H4 (cell line): ENCODE measurements at places on chromosomes 1 and 21. TPM values are rescaled to one million over a fixed set of nuclear protein-coding genes. Genes with fewer than 3 reads are reported as not detected.
A peak's percentile ranks its signal among the peaks of the same experiment; 100 is the strongest.

GRCh38 chr1:172239901-172240300 is 180.6 kb upstream of the C1orf105 start:
- DNase-seq = no peak

The CASQ2 gene
- not detected in 2 replicates for total RNA-seq

DNA sequence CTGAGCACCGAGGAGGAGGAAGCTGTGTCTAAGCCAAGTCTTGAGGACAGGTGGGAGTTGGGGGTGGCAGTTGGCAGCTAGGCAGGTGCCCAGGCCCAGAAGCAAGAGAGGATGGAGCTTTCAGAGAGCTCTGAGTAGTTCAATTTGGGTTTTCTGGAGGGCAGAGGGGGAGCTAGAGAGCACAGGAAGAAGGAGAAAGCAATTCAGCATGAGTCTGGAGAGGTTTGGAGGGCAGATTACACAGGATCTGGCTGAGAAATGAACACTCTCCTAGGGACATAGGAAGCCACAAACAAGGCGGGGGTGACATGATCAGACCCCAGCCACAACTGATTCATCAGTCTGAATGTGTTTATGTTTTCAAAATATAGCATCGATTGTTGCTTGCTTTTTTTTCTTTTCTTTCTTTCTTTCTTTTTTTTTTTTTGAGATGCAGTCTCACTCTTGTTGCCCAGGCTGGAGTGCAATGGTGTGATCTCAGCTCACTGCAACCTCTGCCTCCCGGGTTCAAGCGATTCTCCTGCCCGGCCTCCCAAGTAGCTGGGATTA is 23.8 kb downstream of the PTPRF start:
- DNase-seq = peak; percentile 64

GRCh38 chr1:22736501-22737080 is 26.0 kb downstream of the EPHB2 start:
- no peak for DNase-seq

- peak; percentile 84 for DNase-seq
Observed at GRCh38 chr1:223887747-223888418, 42.1 kb upstream of the TP53BP2 start.

DNA sequence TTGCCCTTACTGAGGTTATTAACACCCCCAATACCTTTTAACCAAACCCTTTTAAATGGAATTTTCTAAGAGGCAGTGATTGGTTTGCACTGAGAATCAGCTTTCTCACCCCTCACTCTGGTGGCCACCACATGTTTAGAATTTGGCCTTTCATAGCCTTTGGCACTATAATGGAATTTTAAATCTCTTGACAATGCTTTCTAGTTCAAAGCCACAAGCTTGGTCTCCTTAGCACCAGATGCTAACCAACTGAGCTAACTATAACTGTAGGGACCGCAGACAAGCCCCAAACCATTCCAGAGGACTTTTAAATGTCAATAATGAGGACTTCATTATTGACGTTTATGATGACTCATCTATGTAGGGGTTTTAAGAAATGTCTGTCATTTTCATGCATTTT is 238.7 kb upstream of the SNX7 start:
- DNase-seq = peak; percentile 6

DNA sequence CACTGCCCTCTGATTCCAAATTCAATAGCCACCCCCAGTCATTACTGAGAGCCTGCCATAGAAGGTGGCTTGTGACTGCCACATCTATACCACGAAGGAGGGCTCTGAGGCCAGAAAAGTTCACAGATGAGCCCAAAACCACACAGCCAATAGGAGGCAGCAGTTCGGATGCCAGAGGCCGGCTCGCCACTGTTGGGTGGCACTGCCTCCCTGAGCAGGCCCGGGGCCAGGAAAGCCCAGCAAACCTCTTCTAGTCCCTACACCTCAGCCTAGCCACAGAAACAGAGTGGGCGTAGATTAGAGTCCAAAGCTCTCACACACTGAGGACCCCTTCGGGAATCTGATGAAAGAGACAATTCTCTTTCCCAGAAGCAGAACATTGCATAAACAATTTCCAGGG is 5.9 kb upstream of the CAMK2N1 start:
- no peak for DNase-seq

The NCMAP gene
- total RNA-seq = not detected in 2 replicates

- peak; percentile 19 for DNase-seq
Observed at GRCh38 chr1:59703226-59703917, 111.4 kb upstream of the HOOK1 start.

DNA sequence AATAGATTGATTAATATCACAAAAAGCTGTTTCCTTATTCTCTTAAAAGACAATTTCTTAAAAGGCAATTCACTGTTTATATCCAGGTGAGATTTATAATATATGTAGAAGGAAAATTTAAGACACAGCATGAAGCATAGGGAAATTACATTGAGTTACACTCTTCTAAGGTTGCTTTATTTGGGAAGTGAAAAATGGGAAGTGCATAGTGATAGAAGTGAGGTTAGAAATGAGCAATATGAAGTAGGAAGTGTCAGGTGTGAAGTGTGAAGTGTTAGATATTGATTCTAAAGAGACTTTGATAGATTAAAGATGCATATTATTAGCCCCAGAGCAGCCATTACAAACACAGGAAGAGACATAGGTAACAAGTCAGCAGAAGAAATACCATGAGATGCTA is 40.3 kb downstream of the FH start:
- no peak for DNase-seq
